Renal cortical epithelial cell (primary cell): ENCODE measurements at places on chromosomes 7 and 10.

DNA sequence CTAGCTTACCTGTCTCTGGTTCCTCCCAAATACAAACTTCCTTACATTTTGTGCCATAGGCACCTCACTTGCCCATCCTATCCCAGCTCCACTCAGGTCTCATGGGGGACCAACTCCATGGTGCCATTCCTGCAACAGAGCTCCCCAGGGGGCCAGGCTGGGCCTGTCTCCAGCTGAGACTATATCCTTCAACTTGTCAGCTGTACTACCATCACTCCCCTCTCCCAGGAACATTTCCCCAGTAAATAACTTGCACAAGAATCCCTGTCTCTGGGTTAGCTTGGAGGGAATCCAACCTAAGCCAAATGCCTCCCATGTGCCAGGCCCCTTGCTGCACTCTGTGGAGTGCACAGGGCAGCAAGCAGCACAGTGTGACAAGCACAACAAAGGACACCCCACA lies 33.2 kb downstream of the FRMPD2 start:
- DNase-seq = no peak

GRCh38 chr7:136136906-136137454 lies 159.8 kb upstream of the MTPN start:
- DNase-seq = no peak

- no peak for DNase-seq
These were observed 86.9 kb downstream of the DAGLB start for GRCh38 chr7:6360841-6361240.

GRCh38 chr7:94351703-94352102 lies 43.0 kb upstream of the COL1A2 start:
- no peak for DNase-seq

DNA sequence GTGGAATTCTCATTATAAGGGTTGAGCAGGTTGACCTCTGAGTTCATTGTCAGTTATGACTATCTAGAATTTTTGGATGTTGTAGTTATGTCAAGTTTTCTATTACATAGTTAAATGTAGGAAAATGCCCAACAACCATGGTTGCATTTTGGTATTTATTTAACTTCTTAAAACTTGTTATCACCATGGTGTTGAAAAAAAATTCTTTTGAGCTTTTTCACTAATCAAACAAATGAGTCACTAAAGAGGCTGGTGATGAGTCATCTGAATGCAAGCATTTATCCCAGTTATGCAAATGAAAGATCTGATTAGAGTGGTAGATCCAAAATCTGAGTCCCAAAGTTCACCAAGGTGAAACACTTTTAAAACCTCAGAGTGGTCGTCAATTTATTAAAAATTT lies 624.7 kb upstream of the IGFBP3 start:
- peak; percentile 98 for DNase-seq

DNA sequence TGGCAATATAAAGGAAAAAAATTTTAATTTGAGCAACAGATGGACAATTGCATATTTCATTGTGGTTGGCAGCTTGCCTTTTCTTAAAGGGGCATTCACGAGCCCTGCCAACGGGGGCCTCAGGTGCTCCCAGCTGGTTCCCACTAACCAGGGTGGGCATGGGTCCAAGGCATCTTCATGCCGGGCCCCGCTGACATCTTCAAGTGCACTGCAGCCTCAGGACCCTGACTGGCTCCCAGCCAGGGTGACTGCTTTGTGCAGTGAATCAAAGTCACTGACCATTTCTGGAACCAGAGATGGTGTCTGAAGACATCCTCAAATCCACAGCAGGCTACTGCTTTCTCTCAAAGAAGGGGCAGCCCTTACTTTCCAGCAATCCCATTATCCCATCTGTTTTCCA lies 275.2 kb upstream of the MGMT start:
- no peak for DNase-seq

- DNase-seq = no peak
These were observed 7.7 kb upstream of the RET start for GRCh38 chr10:43069211-43069515.

- DNase-seq = no peak
These were observed 653 bp upstream of the ADRB1 start for GRCh38 chr10:114042895-114043531.

DNA sequence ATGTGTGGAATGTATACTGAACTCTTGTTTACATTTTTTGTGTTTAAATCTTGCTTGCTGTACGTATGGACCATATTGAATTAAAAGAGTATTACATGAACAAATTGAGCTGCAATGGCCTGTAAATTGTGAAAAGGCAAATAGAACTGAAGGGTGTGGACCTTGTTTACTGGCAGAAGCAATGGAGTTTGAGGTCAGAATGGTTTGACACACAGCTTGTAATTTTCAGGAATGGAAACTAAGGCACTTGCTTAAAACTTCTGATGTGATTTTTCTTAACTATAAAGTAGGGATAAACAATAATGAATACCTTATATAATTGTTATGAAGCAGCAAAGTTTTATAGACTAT lies 33.9 kb upstream of the COBL start:
- DNase-seq = no peak

- DNase-seq = no peak
These were observed 15.8 kb downstream of the LRRC72 start for GRCh38 chr7:16542401-16542800.

GRCh38 chr7:26135076-26135475 lies 16.9 kb upstream of the NFE2L3 start:
- no peak for DNase-seq

DNA sequence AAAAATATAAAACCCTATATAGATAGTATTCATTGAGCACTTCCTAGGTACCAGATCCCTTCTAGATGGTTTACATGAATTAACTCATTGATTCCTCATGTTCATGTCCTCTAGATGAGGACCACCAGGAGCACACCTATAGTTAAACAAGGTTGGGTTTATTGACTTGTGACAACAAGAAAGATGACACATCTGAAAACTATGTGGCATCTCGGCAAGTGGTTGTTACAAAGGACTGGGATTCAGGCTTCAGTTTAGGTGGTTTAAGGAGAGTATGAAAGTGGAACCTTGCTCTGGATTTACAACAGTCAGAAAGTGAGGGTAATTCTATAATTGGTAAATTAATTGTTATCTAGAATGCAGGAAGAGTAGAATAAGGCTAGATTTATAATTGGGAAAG lies 99.0 kb upstream of the PHF14 start:
- peak; percentile 3 for DNase-seq

DNA sequence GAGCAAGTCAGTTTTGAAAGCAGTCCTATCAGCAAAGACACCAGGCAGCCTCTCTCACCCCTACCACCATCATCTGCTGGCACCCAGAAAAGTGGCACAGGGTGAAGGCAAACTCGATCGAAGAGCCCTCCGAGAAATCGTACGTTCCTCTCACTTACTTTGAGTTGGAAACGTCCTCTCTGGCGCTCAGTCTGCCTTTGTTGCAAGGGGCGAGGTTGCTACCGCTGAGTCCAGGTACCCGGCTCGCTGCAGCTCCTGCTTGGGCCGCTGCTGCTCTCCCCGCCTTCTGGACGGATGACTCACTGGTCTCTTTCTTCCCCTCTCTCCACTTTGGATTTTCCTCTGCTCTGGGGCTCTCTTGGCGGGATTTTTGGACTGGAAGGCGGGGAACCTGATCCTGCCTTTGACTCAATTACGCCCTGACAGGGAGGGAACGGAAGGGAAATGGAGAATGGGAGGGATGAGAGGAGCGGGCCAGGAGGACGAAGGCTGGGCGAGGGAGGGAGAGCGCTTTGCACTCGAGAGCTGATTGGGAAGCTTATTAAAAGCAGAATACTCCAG lies at the start of gene PTN:
Gene PTN, minus strand, starts transcription at position 453 of the 561 bp plus-strand sequence. CDS start 88,760 bp downstream, outside the sequence.
- DNase-seq = peak; percentile 28
